NB4 (cell line): ENCODE measurements at places on chromosomes 7 and 10.

GRCh38 chr10:22489467-22489866, 144.2 kb downstream of the SPAG6 start:
- peak; percentile 78 for DNase-seq

GRCh38 chr10:117804470-117805011, 242.2 kb downstream of the RAB11FIP2 start:
- DNase-seq: no peak

DNA sequence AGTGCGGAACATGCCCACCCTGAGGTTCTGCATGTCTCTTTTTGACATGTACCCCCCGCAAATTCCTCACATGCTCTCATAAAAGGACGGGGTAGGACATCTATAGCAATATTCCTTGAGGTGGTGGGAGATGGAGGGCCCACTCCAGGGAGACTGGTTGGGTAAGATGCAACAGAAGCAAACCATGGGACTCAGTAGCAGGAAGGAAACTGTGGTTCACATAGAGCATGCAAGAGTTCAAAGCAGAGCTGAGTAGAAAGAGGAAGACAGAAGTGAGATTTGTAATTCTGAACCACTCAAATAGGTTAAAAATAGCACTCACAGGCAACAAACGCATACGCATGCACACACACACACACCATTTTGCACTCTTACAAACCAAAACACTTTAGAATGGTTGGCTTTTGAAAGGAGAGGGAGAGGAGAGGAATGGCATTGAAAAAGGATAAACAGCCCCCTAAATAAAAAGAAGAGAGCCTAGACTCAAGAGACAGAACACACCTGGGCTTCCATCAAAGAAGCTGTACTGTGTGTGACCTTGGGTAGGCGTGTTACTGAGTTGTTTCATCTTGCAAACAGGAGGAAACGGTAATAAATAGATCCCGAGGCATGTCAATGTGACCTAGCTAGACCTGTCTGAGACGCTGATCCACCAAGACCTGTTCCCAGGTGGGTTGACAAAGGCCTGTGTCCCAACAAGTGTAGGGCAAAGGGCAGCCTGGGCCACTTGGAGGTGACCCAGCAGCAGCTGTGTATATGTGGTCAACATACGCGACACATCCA, 77.6 kb upstream of the LRRC4 start:
- DNase-seq: peak; percentile 94

GRCh38 chr7:104967595-104967994, 46.4 kb upstream of the KMT2E start:
- no peak for DNase-seq

DNA sequence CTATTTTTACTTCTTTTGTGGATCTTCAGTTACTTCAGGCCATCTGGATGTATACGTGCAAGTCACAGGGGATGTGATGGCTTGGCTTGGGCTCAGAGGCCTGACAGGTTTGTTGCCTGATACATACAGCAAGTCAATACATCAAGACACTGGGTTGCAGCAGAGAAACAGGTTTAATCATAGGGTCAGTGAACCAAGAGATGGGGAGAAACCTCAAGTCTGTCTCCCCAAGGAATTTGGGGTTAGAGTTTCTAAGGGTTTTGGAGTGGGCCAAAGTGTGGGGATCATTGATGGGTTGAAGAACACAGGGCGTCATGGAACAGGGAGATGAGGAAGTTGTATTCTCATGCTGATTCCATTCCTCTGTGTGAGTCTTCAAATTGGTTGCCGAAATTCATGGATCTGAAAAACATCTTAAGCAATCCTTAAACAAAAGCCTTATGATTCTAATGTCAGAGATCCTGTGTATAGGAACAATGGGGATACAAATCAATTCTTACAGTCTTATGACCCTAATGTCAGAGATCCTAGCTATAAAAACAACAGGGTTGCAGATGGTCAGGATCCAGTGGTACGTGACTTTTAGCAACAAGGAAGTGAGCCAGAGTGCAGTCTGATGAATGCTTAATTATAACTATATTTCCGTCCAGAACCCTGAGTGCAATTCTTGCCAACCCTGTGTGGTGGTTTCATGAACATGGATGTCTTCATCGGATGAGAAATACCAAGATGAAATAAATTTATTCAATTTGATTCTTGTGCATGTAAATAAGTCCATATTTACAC, 18.9 kb downstream of the OTUD1 start:
- no peak for DNase-seq

- DNase-seq: no peak
Observed at GRCh38 chr10:90945491-90946070, 24.7 kb upstream of the ANKRD1 start.

GRCh38 chr10:36383349-36383748, 741.3 kb upstream of the FZD8 start:
- DNase-seq: no peak
